ENCODE measurements at places on chromosomes 3 and 15.

DNA sequence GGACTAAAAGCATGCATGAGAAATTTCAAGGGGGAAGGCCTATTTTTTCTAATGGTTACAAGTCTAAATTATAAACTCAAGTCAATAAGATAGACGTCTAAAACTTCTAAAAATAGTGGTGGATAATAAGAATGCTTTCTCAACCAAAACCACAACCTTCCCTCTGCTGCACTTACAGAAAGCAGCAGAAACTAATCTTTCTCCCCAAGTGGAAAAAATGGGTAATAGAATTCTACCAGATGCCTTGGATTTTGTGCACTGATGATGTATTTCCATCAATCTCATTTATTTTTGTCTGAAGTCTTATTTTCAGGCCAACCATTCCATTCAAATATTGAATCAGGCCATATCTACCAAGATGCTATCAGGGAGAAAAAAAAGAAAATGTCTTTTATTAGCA is 344.7 kb downstream of the NEK10 start:
- no peak for DNase-seq

DNA sequence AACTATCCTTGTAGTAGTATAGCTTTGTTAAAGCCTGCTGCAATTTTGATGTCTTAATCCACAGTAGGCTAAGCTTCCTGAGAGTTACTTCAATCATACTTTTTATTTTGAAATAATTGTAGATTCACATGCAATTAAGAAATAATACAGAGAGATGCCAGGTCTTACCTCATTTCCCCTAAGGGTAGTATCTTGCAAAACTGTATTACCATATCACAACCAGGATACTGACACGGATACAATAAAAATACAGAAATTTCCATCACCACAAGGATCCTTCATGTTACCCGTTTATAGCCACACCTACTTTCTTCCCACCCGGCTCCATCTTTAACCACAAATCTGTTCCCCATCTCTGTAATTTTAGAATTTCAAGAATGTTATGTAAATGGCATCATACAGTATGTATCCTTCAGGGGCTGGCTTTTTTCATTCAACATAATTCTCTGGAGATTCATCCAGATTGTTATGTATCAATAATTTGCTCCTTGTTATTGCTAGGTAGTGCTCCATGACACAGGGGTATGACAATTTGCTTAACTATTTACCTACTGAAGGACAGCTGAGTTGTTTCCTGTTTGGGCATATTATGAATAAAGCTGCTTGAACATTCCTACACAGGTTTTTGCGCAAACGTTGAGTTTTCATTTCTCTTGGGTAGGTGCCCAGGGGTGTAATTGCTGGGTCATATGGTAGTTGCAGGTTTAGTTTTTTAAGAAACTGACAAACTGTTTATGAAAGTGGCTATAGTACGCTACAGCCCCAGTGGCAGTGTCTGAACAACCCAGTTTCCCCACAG is 21.6 kb downstream of the BDH1 start:
- DNase-seq: no peak

DNA sequence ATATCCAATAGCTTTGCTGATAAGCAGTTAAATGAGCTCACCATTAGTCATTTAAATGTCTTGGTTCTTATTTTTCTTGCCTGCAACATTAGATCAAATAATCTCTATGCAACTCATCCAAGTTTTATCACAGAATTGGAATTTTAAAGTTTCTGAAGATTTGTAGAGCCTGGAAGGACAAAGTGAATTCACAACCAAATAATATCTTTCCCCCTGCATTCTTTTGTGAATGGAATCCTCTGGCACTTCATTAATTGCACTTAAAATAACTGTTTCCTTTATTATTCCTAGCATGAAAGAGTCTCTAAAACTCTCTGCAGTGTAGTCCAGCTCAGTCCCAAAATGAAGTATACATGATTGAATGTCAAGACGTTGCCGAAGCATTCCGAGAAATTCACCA is 345.6 kb upstream of the TGFBR2 start:
- DNase-seq: no peak

GRCh38 chr15:87711026-87711425 is 545.5 kb downstream of the NTRK3 start:
- DNase-seq: no peak

DNA sequence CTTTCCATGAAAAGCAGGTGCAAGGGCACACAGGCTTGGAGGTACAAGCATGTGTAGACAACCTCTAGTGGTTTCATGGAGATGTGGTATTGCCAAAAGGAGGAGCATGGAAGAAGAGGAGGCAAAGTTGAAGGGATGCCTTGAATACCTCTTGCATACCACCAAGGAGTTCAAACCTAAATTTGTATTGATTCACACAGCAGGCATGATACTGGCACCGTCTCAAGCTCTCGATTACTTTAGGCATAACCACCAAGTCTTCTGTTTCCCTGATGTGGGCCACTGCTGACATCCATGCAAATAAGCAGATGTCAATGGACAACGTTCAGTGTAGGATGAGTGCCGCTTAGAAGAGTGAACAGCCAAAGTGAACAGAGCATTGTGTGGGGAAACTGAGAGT is 87.1 kb downstream of the SCN11A start:
- no peak for DNase-seq

DNA sequence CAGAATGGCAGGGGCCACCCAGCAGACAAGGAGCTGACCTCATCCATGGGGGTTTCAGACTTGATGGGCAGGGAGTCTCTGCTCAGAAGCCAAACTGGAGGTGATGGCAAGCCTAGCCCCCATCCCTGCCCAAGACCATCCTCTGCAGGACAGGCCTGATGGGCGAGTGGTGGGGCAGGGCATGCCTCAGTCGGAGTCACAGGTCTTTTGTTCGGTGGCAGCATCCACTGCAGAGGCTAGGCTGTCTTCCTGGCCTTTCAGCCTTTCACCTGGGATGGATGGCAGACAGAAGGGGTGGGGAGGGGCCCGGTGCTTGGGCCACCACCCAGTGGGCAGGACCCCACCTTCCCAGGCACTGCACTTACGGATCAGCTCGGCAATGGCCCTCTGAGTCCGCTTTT is 44.4 kb downstream of the PTH1R start:
- no peak for DNase-seq
